ENCODE measurements at places on chromosomes 11 and 22.

DNA sequence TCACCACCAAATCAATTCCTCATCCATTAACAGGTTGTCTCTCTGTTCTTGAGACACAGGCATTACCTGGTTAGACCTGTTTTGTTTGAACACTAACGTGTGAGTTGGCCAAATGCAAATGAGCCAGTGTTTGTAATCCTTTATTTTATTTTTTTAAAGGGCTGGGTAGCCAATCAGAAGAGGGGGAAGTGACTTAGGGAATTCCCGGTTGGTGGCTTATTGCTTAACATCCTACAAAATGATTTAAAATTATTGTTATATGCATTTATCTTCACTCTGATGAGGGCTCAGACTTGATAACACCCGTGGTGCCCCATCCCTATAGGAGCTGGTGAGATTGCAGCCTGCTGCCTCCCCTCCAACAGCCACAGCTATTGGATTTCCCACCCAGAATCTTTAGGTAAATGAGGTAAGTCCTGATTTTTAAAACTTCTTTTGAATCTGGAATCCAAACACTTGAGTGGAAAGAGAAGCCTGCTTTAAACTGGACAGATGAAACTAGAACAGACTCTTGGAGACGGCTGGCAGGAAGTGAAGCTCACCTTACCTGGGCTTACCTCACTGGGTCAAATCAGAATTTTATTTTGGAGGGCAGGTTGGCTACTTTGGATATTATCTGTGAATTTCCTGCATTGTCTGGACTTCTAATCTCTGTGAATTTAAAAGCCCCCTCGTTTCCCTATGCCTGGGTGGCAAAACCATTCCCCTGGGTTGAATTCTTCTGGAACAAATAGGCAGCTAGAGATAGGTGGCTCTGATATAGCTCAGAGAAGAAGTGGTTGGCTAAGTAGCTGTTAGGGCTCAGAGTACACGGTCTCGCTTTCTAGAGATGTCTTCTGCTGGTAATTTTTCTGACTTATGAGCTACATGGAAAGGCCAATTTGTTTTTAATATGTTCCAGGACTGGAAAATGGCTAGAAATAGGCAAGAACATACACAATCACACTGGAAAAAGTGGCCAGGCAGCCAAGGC, at the start of gene EHF:
TSS of gene EHF (plus strand) at position 274 of the 973 bp plus-strand sequence. CDS start 21,538 bp downstream, outside the sequence.
- DNase-seq = no peak

DNA sequence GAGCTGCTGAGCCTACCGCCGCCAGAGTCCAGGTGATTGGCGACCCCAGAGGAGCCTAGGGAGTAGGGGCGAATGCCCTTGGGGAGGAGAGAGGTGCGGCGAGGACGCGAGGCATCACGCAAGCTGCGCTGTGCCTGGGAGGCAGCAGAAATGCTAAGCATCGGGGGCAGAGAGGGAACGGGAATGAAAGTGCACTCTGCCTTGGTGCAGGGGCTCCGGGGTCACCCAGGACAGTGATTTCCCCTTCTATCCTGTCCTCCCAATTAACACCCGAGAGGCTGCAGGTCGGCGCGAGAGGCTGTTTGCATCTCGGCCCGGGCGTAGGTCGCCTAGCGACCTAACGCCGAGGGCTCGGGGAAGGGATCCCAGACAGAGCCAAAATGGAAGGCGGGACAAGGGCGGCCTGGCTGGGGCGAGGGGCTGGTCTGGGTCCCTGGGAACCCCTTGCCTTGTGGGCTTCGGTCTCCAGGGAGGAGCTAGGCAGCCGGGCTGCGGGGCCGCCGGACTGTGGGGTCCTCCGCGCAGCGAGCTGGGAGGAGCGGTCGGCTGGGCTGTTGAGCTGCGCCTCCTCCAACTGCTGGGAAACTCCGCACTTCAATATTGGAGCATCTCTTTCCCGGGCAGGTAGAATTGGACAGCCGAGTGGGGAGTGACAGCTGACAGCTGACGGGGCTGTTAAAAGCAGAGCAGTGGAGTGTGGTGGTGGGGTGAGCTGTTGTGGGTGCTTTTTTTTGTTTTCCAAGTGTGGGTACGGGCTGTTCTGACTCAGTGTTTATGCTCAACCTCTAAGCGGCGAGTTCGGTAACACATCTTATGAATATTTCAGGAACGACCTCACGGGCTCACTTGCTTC, 657 bp downstream of the ELMOD1 start:
- no peak for DNase-seq

GRCh38 chr22:47047321-47048122, 285.1 kb downstream of the TBC1D22A start:
- no peak for DNase-seq

DNA sequence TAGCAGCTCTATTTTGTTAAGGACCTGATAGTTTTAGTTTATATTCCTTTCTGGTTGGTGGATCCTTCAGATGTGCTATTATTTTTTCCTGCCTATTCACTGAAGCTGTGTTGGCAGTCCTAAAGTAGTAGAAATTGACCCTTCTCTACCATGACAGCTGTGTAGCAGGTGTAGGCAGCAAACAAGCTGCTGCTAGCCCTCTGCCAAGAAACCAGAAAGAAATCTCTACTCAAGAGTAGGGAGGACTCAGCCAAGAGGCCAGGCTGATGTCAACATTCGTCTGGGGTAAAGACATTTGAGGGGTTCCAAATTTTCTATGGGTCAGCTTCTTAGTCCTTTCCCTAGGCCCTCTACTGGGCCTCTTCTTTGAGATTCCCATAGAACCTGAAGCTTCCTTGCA, 51.2 kb downstream of the CSTF3 start:
- DNase-seq = no peak

GRCh38 chr11:58527429-58527828, 19.5 kb upstream of the OR5B21 start:
- no peak for DNase-seq

DNA sequence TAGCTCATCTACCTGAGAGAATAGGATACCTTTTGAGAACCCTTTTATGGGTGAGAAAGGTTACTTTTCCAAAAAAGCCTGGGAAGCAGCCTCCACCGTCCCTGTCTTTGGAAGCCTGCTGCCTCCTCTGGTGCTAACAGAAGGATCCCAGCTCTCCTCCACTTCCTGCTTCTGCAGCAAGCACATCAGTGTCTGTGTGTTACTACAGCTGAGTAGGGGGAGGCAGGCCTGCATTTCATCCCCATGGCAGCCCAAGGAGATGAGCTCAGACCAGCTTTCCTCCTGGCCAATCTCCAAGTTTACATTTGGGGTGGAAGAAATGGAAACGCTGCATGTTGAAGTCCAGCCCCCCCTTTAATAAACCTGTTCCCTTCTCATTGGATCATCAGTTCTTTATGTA, 7.4 kb upstream of the CCDC34 start:
- DNase-seq = no peak

DNA sequence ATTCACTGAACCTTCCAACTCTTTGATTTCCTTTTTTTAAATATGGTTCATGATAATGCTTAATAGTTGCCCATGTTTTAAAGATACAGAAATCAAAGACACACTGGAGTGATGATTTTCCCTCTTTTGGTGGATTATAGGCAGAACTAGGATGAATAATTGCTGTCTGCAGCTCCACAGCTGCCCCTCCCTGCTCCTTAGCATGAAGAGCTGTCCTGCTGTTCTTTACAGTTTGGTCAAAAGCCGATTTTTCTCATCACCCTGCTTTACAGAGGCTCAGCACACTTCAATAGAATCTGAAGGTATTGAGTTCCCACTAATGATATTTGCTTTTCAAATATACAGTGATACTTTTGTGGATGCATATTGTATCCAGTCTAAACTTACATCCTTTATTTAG, 202.6 kb downstream of the AASDHPPT start:
- no peak for DNase-seq

DNA sequence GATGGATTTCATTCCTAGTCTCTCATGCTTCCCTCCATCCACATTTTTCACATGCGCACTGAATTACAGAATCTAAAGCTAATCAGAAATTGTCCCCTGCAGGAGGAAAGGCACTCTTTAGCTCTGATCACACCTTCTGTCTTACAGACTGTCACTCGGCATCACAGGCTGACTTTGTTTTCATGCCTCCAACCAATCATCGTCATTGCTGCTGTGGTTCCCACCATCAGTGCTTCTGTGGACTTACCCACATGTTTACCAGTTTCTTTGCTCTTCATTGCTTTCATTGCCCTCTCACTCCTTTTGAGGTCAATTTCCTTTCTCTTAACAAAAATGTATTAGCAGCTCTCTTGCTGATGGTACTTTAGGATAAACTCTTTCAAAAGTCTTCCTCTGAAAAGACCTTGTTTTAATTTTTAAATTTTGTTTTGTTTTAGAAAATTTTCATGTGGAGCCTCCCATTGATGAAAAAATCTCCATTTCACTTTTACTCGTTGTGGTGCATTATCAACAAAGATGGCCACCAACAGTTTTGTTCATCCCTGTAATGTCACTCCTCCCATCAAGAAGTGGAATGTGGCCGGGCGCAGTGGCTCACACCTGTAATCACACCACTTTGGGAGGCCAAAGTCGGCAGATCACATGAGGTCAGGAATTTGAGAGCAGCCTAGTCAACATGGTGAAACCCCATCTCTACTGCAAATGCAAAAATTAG, 20.2 kb upstream of the TREH start:
- no peak for DNase-seq

GRCh38 chr11:79086056-79086455, 354.8 kb downstream of the TENM4 start:
- DNase-seq = no peak

GRCh38 chr22:19619144-19620009, 94.9 kb upstream of the SEPTIN5 start:
- no peak for DNase-seq

- DNase-seq = no peak
These were observed 86.2 kb downstream of the RPL27A start for GRCh38 chr11:8768625-8769333.

DNA sequence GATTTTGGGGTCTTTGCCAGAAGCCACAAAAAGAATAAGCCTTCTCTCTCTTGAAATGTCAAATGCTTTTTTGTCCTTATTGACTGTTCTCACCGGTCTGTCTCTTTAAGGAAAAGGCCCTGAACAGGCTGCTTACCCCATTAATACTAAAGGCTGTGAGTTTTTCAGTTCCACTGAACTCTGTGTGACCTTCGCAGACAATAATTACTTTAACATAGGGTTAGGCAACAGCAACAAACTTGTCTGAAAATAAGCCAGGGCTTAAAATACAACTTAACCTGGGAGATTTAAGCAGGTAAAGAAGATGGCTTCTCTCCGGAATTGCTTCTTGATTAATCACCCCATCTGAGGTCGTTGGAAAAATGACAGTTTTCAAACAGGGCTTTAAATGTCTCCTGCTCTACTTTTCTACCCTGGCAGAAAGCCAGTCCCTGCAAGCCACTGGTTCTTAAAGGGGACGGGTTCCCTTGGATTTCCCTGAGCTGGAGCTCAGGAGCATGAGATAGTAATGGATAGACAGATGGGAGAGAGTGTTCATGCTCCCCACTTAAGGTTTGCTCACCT, 69.4 kb downstream of the ARL14EP start:
- no peak for DNase-seq

DNA sequence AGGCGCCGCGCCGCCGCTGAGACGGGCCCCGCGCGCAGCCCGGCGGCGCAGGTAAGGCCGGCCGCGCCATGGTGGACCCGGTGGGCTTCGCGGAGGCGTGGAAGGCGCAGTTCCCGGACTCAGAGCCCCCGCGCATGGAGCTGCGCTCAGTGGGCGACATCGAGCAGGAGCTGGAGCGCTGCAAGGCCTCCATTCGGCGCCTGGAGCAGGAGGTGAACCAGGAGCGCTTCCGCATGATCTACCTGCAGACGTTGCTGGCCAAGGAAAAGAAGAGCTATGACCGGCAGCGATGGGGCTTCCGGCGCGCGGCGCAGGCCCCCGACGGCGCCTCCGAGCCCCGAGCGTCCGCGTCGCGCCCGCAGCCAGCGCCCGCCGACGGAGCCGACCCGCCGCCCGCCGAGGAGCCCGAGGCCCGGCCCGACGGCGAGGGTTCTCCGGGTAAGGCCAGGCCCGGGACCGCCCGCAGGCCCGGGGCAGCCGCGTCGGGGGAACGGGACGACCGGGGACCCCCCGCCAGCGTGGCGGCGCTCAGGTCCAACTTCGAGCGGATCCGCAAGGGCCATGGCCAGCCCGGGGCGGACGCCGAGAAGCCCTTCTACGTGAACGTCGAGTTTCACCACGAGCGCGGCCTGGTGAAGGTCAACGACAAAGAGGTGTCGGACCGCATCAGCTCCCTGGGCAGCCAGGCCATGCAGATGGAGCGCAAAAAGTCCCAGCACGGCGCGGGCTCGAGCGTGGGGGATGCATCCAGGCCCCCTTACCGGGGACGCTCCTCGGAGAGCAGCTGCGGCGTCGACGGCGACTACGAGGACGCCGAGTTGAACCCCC, 798 bp downstream of the BCR start:
- DNase-seq = no peak

- DNase-seq = no peak
These were observed 91.2 kb downstream of the TEAD1 start for GRCh38 chr11:12765428-12765827.

GRCh38 chr11:31802000-31802551, 9.0 kb downstream of the PAX6 start:
- no peak for DNase-seq

DNA sequence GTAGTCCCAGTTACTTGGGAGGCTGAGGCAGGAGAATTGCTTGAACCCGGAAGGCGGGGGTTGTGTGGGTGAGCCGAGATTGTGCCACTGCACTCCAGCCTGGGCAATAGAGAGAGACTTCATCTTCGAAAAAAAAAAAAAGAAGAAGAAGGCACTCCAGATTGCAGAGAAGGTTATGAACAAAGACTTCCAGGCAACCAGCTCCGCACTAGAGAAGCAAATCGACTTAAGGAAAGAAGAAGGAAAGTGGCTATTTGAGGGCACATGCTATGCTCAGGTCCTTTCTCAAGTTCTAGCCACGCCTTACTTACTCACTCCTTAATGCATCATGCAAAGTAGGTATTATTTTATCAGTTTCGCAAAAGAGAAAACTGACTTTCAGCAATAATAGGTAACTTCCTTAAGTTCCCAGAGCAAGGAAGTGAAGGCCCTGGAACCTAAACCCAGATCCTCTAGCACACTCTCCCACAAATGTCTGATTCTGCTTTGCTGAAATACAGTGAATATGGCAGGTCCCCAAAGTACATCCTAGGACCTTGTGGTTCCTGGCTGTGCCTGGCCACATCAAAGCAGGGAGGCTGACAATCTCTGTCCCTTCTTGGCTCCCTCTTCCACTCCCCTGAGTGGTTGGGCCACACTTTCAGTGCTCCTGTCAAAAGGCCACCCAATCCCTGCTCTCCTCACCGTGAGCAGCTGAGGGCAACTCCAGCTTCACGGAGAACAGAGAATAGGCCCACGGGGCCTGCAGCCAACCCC, 14.2 kb downstream of the CD3E start:
- DNase-seq = no peak

DNA sequence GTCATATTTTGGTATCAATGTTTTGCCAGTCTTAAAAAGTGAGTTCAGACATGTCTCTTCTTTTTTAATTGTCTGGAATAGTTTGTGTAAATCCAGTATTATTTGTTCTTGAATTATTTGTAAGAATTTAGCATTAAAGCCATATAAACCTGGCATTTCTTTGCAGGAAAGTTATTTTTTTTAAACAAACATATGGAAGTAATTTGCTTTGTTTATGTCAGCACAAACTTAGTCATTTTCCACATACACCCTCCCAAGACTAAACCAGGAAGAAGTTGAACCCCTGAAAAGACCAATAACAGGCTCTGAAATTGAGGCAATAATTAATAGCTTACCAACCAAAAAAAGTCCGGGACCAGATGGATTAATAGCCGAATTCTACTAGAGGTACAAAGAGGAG, 9.1 kb upstream of the CCDC81 start:
- no peak for DNase-seq
